ENCODE measurements at places on chromosomes 2 and 18.

DNA sequence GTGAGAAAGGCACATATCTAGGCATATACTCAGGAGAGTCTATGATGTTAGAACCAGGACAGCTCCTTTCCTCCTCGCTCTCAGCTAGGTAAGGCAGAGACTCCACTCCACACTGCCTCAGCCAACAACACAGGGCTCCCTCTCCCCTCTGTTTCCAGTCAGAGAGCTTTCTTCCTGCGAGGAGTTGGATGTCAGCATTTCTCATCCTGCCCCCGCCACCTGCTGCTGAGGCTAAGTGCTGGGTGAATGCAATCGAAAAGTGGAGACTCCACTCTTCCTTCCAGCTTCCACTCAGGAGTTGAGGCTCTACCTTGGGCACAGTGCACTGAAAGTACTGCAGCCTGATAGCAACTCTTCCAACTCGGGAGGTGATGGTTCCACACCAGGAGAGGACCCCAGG lies 177.2 kb upstream of the RAB6C start:
- no peak for DNase-seq

DNA sequence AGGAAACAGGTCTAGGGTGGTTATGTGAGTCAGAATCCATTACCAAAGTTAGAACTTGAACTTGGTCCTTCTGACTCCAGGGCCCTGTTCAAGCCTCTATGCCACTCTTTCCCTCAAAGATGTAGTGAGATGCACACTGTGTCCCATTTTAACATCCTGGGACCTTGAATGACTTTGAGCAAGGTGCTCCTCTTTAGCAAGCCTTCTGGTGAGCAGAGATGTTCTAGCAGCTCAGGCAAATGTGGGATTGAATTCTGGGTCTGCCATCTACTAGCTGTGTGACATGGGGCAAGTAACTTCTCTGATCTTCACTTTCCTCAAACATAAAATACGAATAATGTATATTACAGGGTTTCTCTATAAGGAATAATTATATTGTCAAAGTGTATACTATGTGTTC lies 294.0 kb upstream of the CXCR4 start:
- no peak for DNase-seq

DNA sequence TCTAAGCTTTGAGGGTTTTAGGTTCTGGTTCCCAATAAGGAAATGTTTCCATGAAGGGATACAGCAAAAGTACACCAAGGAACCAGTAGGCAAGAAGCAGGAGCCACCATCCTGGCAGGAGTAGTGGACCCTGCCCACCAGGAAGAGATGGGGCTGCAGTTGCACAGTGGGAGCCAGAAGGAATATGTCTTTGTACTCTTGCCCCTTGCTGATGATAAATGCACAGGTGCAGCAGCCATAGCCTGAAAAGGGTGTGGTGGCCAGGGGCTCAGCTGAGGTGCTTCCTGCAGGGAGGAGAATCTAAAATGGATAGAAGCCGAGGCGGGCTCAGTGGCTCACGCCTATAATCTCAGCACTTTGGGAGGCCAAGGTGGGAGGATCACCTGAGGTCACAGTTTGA lies 27.5 kb downstream of the TMEM127 start:
- DNase-seq, result no peak

DNA sequence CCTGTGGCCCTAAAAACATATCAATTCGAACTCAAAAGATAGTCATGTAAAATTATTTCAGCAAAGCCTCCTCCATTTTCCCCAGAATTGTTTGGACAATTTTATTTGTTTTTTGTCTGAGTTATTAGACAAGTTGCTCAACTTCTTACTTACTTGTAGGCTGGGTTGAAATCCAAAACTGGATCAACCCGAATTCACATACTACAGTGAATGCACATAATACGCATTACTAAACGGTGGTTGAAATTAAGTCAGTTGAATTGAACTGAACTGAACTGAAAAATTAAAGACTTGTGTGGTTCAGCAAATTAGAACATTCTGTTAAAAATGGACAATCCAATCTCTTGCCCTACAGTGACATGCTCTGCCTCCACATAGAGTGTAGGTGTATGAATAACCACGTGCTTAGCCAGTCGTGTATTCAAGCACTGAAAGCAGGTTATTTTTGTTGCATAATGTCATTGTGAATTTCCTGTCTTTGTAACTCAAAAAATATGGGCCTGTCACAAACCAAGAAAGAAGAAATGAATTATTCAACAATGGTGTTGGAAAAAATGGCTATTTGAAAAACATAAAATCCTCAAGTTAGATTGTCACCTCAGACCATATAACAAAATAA lies 441.0 kb downstream of the TXNL1 start:
- DNase-seq, result no peak

DNA sequence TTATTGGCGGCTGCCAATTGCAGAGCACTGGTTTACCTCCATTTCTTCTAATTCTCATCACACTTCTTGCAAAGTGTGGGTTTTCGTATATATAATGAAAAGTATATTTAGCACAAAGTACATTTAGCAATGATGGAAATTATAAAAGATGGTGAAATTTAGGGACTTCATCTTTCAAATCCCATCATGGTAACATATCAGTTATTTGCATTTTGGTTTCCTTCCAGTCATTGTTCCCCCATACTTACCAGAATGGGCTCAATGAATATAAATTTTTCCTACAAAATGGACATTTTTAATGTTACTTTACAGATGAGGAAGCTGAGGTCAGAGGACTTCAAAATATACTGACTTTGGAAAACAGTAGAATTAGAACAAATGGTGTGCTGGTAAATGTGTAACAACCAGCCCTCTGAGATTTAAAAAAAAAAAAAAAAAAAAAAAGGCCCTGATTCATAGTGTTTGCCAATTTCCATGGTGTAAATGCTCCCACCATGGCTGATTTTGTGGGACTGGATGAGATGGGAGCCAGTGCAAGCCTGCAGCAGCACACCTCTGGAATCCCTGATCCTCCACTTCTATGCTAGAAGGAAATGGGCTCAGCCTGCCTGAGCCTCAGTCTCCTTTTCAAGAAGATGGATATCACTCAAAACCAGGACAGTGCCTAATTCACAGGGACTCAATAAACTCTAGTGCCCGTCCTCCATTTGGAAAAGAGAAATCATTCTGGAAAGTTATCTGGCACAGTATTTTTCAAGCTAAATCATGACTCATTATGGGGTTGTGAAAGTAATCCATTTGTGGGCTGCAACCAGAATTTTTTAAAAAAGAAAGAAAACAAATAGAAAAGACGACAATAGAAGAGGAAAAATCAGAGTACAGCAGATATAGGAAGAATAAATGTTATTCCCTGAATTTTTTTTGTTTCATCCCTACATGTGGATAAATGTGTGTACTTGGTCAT lies 34.0 kb downstream of the LBH start:
- no peak for DNase-seq

DNA sequence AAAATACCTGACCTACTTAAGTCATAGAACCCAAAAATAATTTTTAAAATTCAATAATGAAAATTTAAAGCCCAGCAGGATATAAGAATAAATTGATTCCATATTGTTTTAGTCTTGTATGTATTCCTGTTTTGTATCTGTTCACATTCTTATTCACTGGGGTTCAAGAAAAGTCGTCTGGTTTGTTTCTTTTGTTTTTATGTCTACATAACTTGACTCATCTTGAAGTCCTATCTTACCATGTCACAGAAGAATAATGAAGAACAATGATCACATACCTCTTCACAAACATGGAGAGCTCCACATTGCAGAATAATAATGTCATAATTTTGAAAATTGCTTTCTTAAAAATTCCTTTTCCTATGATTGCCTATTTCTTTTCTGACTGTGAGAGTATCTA lies 43.4 kb upstream of the LRP1B start:
- DNase-seq, result no peak

- no peak for DNase-seq
Observed at GRCh38 chr2:129896226-129897100, 83.0 kb upstream of the RAB6C start.

DNA sequence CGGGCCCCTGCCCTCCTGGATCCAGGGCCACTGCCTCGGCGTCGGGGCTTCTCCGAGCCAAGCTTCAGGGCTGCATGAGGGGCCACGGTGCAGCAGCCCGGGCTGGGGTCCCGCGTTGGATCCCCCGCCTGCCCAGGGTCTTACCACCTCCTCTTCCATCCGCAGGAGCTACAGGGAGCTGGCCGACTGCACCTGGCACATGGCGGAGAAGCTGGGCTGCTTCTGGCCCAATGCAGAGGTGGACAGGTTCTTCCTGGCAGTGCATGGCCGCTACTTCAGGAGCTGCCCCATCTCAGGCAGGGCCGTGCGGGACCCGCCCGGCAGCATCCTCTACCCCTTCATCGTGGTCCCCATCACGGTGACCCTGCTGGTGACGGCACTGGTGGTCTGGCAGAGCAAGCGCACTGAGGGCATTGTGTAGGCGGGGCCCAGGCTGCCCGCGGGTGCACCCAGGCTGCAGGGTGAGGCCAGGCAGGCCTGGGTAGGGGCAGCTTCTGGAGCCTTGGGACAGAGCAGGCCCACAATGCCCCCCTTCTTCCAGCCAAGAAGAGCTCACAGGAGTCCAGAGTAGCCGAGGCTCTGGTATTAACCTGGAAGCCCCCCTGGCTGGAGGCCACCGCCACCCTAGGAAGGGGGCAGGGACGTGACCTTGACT lies 52.1 kb downstream of the RAMP1 start:
- no peak for DNase-seq

- no peak for DNase-seq
Observed at GRCh38 chr18:58965291-58966004, 100.8 kb downstream of the ZNF532 start.

GRCh38 chr2:208820014-208820688 lies 413.6 kb downstream of the PTH2R start:
- DNase-seq, result no peak

DNA sequence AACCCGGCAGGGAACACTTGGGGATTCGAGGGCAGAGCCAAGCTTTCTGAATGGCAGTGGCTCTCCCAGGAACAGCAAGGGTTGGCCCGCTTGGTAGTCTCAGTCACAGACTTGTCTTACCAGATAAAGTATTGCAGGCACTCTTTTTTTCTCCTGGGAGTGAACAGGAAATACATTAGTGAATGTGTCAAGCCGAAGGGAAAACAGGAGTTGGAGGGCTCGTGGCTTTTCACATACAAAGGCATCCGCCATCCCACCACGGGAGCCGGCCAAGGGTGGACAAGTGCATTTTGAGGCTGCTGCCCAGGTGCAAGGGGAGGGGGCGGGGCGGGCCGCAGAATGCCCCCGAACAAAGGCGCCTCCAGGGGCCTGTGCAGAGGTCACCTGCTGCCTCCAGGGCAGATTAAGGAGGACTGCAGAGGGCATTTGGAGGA lies 163.3 kb upstream of the SIX3 start:
- no peak for DNase-seq

DNA sequence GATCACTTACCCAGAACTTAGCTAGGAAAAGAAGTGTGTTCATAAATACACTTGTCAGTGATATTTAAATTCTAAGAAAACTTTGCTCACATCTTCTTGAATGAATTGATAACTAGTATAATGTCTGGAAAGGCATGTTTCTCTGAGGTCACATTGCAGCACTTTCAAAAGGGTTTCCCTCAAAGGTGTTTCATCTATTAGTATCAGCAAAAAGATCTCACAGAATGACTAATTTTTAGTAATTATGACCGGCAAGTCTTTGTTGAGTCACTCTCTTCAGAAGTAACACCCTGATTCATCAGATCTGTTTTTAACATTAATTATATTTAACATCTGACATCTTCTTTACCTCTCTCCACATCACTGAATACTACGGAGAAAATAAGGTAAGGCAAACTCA lies 222.3 kb downstream of the IKZF2 start:
- no peak for DNase-seq

DNA sequence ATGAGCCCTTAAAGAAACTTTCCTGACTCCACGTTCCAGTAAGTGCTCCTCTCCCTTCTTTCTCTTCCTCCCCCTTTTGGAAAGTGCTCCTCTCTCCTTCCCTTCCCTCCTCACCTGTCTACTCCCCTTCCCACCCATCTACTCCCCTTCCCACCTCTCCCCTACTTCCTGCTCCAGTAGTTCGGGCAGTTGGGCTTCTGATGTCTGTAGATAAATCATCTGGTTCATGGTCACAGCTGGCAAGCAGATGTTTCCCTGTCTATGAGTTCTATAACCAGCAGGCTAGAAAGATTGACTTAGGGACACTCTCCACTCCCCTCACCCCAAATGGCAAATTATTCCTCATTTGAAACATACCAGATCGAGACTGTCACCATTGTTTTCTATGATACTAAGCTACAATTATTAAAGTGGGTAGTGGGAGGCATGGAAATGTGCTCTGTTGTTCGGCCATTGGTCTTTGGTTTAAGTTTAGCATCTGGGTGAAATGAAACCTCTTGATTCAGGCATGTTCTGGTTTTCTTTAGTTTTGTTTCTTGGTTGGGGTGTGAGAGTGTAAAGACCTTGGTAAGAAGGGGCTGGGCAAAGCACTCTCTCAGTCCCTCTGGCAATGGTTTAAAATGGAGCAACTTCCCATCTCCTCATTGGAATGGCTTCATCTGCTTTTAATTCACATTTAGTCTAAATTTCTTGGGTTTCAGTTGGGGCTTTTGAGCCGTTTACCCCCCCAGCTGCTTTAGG lies 413.2 kb upstream of the SPRED2 start:
- DNase-seq, result no peak

DNA sequence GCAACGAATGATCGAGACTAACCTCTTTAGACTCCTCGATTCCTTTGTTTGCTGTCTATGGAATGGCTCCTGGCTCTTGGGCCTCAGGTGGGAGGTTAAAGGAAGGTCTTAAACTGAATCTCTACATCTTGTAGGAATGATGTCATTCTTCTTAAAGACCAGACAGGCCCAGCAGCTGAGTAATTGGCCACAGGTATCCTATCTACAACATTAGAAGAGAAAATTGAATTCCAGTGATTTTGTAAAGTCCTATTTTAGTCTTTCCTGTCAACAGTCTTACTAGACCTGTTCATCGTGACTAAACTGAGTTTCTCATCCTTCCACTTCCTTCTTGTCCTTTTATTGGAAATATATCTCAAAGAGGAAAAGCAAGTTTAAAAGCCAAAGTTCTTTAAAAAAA lies 274.8 kb downstream of the ALPK2 start:
- no peak for DNase-seq

- no peak for DNase-seq
Observed at GRCh38 chr2:10014418-10015190, 28.7 kb upstream of the KLF11 start.

GRCh38 chr2:118417406-118418120 lies 329.3 kb downstream of the INSIG2 start:
- no peak for DNase-seq

DNA sequence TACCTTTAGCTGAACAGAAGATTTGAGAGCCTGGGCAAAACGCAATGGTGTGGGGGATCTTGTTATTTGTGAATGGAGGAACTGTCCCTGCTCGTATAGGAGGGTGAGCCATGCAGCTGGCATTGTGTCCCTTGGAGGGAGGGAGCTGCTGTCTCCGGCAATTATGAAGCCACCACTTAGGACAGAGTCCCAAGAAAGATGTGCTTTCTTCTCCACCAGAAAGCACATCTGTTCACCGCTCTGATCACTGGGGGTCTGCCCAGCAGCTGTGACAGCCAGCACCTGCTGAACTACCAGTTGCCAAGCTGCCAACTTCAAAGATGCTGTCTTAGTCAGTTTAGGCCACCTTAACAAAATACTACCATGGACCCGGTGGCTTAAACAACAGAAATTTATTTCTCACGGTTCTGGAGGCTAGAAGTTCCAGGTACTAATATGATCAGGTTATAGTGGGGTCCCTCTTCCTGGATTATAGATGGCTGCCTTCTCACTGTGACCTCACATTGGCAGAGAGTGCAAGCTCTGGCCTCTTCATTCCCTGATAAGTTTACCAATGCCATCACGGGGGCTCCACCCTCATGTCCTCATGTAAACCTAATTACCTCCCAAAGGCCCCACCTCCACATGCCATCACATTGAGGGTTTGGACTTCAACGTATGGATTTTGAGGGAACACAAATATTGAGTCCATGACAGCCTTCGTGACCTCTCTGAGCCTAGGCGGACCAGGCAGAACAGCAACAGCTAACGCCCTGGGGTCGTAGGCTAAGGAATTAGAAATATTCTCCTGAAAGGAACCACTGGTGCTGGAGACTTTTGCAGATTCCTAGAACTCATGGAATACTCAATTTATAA lies 148.3 kb downstream of the RHBDD1 start:
- no peak for DNase-seq

Measured in brain pericyte (primary cell).